ENCODE measurements at places on chromosomes 3 and 15. TPM values are rescaled to one million over a fixed set of nuclear protein-coding genes. Genes with fewer than 3 reads are reported as not detected.
A peak's percentile ranks its signal among the peaks of the same experiment; 100 is the strongest.

DNA sequence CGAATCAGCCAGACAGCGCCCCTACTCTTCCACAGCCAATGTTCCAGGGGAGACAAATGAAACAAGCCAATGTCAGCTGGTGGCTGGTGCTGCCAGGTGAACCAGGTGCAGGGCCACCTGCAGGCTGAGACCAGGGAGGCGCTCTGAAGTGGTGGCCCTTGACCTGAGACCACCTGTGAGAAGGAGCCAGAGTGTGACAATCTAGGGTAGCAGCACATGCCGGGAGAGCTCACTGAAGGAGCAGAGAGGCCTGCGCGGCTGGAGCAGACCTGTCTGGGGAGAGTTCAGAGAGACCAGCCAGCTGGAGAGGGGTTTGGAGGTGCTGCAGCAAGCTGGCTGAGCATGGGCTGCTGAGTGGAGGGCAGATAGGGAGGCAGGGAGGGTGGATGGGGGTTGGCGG lies 693 bp upstream of the STAB1 start:
- H3K36me3 ChIP-seq: peaks cover 27% of the 10 kb centered on the region
- no peak overlapping the region for H3K4me3 ChIP-seq
- no peaks in the 10 kb centered on the region for H3K27me3 ChIP-seq
- DNase-seq: no peak
- no peak overlapping the region for H3K27ac ChIP-seq

DNA sequence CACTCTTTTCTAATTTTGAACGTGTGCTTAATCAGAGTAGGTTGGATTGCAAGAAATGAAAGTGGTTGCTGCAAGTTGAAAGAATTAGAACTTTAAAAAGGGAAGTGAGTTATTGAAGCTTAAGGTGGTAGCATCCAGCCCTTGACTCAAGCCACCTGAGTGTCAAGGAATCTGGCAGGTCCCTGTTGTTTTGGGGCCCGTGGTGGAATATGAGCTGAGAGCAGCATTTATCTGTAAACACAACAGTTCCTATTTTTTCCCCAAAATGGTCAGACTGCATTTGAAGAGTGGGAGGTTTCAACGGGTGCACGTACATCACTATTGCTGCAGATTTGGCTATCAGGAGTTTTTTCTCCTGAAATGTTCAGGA lies 1.7 kb downstream of the ITPR1 start:
- peaks cover 47% of the 10 kb centered on the region for H3K4me1 ChIP-seq
- peaks cover 3% of the 10 kb centered on the region for H3K36me3 ChIP-seq
- peak overlapping the region; percentile 84 for H3K4me3 ChIP-seq
- H3K27ac ChIP-seq: peak overlapping the region; percentile 81

- no peaks in the 10 kb centered on the region for H3K27me3 ChIP-seq
- DNase-seq: no peak
- H3K27ac ChIP-seq: no peak overlapping the region
- peaks cover 29% of the 10 kb centered on the region for H3K4me1 ChIP-seq
- no peak overlapping the region for H3K4me3 ChIP-seq
Observed at GRCh38 chr3:39183211-39184080, 8.9 kb downstream of the XIRP1 start.

GRCh38 chr15:90845201-90845949 lies 23.0 kb upstream of the FURIN start:
- H3K36me3 ChIP-seq: no peaks in the 10 kb centered on the region
- DNase-seq: no peak
- no peak overlapping the region for H3K4me3 ChIP-seq
- no peaks in the 10 kb centered on the region for H3K27me3 ChIP-seq

DNA sequence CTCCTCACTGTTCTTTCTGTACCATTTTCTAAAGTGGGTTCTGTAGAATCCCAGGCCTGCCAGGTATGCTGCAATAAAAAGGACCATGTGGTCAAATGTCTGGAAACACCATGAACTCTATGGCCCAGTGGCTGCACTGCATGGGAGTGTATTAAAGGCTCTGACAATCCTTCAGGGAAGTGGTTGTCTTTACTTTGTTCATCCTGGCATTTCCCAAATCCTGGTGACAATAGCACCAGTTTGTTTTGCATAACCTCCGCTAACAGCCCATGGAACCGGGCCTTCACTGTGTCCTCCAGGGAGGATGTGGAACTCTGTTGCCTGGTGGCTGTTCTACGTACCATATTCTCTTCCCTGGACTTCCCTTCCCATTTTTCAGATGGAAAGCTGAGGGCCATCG lies 11.2 kb upstream of the DUSP7 start:
- no peaks in the 10 kb centered on the region for H3K4me1 ChIP-seq
- no peak overlapping the region for H3K4me3 ChIP-seq
- H3K36me3 ChIP-seq: no peaks in the 10 kb centered on the region
- DNase-seq: no peak
- no peaks in the 10 kb centered on the region for H3K27me3 ChIP-seq

DNA sequence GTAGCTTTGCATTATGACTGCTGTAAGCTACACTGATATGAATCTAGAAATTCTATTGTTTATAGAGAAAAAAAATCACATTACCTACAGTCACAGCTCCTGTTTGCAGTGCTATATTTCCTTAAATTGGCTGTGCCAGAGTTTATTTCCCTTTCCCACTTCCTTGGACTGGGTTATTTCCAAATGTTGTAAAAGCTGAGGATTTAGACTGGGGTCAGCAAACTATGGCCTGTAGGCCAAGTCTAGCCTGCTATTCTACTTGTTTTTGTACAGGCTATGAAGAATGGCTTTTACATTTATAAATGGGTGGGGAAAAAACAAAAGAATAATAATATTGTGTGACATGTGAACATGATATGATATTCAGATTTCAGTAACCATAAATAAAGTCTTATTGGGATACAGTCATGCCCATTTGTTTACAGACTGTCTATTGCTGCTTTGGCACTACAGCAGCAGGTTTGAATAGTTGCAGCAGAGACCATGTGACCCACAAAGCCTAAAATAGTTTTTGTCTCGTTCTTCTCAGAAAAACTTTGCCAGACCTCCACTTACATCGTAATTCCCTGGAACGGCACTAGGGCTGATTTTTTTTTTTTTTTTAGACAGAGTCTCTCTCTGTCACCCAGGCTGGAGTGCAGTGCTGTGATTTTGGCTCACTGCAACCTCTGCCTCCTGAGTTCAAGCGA lies 7.8 kb downstream of the GLDN start:
- DNase-seq: no peak
- H3K36me3 ChIP-seq: no peaks in the 10 kb centered on the region
- no peak overlapping the region for H3K27ac ChIP-seq
- no peaks in the 10 kb centered on the region for H3K4me1 ChIP-seq
- H3K4me3 ChIP-seq: no peak overlapping the region

- H3K27ac ChIP-seq: no peak overlapping the region
- H3K4me3 ChIP-seq: no peak overlapping the region
- peak; percentile 60 for DNase-seq
- no peaks in the 10 kb centered on the region for H3K27me3 ChIP-seq
Observed at GRCh38 chr3:177410730-177411129, 213.4 kb upstream of the TBL1XR1 start.

DNA sequence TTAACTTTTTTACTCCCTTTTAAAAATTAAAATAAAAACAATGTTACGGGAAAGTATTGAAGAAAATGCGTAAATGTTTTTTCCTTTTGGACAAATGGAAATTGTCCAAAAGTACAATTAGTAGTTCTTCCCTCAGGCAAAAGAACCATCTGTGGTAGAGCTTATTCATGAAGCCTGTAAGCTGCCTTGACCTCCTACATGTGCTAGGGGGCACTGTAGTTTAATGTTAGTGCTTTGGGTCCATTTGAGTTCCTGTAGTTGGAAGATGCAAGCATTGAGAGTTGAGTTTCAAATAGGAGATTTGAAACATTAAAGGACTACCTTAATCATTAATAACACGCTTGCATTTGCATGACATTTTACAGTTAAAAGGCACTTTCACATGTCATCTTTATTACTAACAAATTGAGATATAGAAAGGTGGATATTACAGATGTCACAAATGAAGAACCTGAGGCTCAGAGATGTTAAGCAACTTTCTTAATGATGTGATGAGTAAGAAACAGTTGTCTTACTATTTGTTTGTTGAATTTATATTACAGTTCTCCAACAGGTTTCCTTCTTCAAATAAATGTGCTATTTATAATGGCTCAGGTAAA lies 1.8 kb upstream of the ZNF385D start:
- no peak for DNase-seq
- no peaks in the 10 kb centered on the region for H3K36me3 ChIP-seq
- no peak overlapping the region for H3K27ac ChIP-seq

DNA sequence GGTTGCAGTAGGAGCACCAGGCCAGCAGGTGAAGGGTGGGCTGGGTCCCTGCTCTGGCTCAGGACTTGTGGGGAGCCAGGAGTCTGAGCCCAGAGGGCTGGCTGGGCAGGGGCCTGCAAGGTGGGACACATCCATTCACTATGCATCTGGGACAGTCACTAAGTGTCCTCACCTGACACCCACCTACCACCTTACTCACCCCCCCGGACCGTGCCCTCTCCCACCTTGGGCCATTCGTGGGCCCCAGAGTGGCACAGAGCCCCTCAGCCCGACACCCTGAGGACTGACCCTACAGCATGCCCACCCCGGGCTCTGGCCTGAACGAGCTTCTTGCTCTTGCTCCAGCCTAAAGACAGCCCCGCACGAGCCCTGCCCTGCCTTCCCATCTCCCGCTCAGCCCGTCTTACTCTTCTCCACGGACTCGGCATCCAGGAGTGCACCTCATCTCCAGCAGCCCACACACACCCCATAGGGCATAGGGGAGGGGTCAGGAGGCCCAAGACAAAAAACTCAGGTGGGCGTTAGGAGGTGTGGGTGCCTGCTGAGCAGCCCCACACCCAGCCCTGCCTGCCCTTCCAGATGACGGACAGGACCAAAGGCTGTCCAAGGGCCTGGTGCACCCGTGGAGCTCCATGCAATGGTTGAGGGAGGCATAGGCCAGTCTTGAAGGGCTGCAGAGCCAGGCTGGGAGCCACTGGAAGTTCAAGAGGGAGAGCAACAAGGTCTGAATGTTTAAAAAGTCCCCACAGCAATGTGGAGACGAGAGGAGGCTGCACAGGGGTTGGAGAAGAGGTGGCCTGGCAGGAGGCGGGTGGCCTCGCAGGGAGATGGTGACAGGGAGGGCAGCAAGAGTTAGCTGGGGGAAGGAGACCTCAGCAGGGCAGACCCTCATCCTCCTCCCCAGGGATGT lies 27.0 kb downstream of the PTH1R start:
- H3K4me1 ChIP-seq: peaks cover 5% of the 10 kb centered on the region
- no peaks in the 10 kb centered on the region for H3K36me3 ChIP-seq
- H3K27me3 ChIP-seq: no peaks in the 10 kb centered on the region
- DNase-seq: no peak

DNA sequence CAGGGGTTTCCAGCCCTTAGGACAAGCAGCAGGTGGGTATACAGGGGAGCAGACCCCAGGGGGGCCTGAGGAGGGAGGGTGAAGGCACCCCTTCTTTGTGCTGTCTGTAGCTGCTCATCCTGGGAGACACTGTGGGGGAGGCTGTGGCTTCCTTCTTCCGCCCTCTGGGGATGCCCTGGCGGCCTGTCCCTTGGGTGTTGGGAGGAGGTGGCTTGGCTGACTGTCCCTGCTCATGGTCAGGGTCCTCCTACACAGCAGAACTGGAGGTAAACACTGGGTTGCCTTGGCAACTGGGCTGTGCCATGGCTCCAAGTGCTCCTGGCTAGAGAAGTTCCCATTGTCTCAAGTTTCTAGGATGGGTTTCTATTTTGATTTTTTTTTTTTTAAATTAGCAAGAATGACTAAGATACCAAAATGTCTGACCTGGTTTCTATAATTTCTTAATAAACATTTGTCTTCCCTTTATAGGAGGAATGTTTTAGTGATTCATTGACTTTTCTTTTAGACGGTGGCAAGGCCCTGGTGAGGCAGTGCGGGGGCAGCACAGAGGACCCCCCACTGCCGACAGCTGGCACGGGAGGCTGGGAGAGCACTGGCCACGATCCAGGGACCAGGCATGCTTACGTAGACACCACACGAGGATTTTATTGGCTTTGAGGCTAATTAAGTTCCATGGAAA lies 12.4 kb downstream of the KLF13 start:
- H3K4me3 ChIP-seq: peak overlapping the region; percentile 68
- no peaks in the 10 kb centered on the region for H3K27me3 ChIP-seq
- H3K4me1 ChIP-seq: peaks cover 98% of the 10 kb centered on the region

DNA sequence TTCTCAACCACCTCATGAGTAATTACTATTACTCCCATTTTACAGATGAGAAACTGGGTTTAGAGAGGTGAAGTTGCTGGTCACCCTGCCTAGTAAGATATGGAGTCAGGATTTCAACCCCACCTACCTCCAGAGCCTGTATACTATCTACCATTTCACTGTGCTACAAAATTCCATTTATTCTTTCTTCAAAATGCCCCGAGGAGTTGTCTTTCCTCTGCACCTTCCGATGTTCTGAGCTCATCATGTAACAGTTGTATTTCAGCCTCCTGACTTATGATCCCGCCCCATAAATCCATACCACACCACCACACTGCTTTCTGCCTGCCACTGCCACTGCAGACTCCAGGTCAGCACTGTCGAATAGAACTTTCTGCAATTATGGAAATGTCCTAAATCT lies 71.3 kb upstream of the SLC25A36 start:
- no peak for DNase-seq
- no peaks in the 10 kb centered on the region for H3K36me3 ChIP-seq
- H3K4me3 ChIP-seq: no peak overlapping the region
- H3K4me1 ChIP-seq: no peaks in the 10 kb centered on the region

DNA sequence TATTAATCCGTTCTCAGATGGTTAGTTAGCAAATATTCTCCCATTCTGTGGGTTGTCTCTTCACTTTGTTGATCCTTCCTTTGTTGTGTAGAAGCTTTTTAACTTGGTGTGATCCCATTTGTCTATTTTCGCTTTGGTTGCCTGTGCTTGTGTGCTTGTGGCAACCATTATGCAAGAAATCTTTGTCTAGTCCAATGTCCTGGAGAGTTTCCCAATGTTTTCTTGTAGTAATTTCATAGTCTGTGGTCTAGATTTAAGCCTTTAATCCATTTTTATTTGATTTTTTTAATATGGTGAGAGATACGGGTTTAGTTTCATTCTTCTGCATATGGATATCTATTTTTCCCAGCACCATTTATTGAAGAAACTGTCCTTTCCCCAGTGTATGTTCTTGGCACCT lies 59.8 kb downstream of the RASA2 start:
- DNase-seq: no peak
- H3K27ac ChIP-seq: no peak overlapping the region
- peaks cover 21% of the 10 kb centered on the region for H3K4me1 ChIP-seq
- H3K27me3 ChIP-seq: no peaks in the 10 kb centered on the region

DNA sequence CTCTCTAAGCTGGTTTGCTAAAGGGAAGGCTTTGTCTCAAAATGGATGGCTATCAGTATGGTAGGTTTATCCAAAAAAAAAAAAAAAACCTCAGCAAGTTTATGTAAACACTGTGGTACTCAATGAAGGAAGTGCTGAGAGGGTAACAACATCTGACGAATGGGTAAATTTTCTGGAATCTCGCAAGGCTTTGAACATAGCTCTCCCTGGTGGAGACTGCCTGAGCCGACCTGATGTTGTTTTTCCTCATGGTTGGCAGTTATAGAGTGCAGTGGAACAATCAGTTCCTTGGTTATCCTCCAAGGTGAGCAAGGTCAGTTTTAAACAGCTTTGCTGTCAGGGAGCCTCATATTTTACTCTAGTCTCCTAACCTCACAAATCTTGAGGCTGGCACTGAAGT lies 94.6 kb downstream of the ZPLD1 start:
- H3K27ac ChIP-seq: no peak overlapping the region
- DNase-seq: no peak
- no peaks in the 10 kb centered on the region for H3K36me3 ChIP-seq
- H3K4me1 ChIP-seq: no peaks in the 10 kb centered on the region
- H3K27me3 ChIP-seq: no peaks in the 10 kb centered on the region

Gene PPP2R3A
- total RNA-seq: 0.05 TPM

Gene ZNF501
- 0.67 TPM for total RNA-seq

Gene PLA2G4E
- not detected for total RNA-seq

Gene IQCH
- not detected for total RNA-seq

Gene SLC6A11
- not detected for total RNA-seq

Gene MME
- not detected for total RNA-seq

Data from CD4-positive, CD25-positive, alpha-beta regulatory T cell (primary cell).